Activated CD4-positive, alpha-beta T cell treated with anti-CD3 and anti-CD28 coated beads, Interleukin-2, amount 50 U/mL, for 16 hours (primary cell): ENCODE measurements at places on chromosomes 5 and 9.

- peak; percentile 76 for DNase-seq
Observed at GRCh38 chr9:98315551-98316060, 60.2 kb upstream of the TBC1D2 start.

DNA sequence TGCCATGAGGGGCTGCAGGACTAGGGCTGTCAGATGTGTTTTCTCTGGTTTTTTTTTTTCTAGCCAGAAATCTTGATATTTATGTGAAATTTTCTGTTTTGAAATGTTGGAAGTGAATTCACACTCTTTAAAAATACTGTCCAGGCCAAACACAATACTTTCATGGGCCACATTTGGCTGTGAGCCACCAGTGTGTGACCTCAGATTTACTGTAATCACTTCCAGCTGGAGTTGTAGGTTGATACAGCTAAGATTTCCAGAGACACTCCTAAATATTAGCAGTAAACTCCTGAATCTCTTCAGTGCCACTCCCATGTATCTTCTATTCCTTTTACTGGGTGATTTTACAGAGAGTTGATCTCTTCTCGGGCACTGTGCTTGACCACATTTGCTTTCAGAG, 92.2 kb upstream of the CKMT2 start:
- no peak for DNase-seq

- no peak for DNase-seq
Observed at GRCh38 chr9:79977074-79977435, 405.3 kb downstream of the TLE4 start.

DNA sequence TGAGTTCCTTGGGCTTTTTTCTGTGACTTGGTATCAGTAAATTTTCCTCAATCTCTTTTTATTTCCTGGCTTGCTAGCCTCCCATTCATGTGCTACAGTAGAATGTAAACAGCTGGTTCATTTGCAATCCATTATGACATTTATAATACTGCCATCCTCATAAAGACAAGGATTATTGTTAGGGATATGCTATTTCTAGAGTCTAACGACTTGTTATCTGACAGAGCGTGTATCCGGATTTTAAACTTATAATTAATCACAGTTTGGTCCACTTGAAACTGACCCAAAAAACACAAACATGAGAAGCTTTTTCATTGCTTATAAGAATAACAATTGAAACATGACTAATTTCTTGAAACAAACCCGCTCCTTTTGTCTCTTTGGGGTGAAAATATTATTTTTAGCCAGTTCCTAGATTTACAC, 585.8 kb downstream of the TLE4 start:
- DNase-seq, result no peak

DNA sequence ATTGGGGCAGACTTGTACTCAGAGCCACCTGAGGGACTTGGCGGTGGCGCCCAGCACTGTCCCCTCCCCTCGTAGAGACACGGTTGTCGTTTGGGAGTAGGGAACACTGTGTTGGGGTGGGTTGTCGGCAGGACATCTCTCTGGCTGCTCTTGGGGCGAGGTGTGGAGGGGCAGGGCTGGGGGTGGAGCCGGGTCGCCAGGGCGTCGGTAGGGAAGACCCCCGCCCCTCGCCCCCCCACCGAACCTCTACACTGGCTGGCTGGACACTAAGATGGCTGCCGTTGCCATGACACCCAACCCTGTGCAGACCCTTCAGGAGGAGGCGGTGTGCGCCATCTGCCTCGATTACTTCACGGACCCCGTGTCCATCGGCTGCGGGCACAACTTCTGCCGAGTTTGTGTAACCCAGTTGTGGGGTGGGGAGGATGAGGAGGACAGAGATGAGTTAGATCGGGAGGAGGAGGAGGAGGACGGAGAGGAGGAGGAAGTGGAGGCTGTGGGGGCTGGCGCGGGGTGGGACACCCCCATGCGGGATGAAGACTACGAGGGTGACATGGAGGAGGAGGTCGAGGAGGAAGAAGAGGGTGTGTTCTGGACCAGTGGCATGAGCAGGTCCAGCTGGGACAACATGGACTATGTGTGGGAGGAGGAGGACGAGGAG, 778 bp downstream of the TRIM41 start:
- DNase-seq, result no peak

GRCh38 chr5:109844695-109845094, 155.0 kb downstream of the MAN2A1 start:
- no peak for DNase-seq

- no peak for DNase-seq
Observed at GRCh38 chr5:173103411-173103810, 40.9 kb upstream of the BNIP1 start.

GRCh38 chr5:10501554-10502075, 59.9 kb downstream of the ROPN1L start:
- DNase-seq, result no peak

DNA sequence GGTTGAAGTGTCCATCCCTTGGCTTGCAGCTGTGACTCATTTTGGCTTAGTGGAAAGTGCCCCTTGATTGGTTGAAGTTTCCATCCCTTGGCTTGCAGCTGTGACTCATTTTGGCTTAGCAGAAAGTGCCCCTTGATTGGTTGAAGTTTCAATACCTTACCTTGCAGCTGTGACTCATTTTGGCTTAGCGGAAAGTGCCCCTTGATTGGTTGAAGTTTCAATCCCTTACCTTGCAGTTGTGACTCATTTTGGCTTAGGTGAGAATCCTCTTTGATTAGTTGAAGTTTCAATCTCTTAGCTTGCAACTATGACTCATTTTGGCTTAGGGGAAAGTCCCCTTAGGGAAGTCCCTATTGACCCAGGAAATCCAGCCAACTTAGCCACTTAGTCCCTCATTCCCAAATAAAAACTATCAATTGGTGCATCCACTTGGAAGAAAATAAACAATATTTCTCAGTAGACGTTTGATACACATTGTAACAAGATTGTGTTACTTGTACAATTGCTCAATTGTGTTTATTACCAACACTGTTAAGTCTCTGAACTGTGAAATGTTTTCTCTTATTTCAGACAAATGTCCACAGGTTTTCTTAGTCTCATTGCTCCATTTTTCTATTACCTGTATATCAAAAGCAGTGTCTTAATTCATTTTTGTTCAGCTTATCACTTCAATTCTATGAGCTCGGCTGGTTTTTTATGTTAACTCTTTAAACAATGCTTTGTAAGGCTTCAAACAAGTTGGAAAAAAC, 2308.8 kb upstream of the ACO1 start:
- DNase-seq, result peak; percentile 87

GRCh38 chr9:21119093-21119770, 22.4 kb downstream of the IFNW1 start:
- DNase-seq, result no peak

GRCh38 chr9:34989946-34990635, 546 bp downstream of the DNAJB5 start:
- no peak for DNase-seq

GRCh38 chr5:55927861-55928655, 66.7 kb downstream of the IL6ST start:
- no peak for DNase-seq

DNA sequence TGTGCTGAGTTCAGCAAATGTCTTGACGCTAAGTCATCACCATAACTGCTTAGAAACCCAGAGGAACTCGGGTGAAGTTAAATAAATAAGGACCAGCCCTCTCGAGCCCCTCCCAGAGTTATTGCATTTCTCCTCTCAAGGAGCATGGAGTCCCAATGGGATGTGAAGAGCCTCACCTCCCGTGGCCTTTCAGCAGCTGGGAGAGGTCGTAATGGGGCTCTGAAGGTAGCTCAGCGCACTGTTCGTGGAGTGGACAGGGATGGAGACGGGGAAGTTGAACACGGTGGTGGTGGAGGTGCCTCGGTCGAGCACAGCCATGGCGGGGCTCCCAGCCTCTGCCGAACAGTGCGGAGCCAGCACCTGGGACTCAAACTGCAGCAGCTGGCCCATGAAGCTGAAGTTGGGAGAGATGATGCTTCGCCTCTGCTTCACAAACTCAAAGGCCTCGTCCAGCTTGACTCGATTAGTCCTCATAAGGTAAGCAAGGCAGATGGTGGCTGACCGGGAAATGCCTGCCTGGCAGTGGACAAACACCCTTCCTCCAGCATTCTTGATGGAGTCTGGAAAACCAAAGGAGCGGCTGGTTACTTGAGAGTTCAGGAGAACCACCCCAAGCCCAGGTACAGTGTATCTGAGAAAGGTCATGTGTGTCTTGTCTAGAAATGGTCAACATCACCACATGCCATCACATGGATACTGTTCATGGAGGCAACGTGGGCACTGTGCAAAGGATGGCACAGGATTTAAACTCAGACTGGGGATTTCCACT, 2.2 kb downstream of the DUSP1 start:
- DNase-seq, result no peak

DNA sequence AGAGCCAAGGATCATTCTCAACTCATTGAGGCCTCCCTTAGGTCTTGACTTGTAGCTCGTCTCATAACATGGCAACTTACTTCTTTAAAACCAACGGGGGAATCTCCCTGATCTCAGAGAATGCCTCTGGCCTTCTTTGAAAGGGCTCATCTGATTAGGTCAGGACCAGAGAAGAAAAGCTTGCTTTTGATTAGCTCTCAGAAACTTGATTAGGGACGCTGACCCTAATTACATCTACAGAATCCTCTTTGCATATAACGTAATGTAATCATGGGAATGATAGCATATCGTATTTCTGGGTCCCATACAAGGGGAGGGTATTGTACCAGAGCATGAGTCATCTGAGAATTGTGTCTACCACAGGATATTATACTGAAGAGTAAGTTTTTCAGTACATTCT, 125.1 kb upstream of the SH3GL2 start:
- no peak for DNase-seq

DNA sequence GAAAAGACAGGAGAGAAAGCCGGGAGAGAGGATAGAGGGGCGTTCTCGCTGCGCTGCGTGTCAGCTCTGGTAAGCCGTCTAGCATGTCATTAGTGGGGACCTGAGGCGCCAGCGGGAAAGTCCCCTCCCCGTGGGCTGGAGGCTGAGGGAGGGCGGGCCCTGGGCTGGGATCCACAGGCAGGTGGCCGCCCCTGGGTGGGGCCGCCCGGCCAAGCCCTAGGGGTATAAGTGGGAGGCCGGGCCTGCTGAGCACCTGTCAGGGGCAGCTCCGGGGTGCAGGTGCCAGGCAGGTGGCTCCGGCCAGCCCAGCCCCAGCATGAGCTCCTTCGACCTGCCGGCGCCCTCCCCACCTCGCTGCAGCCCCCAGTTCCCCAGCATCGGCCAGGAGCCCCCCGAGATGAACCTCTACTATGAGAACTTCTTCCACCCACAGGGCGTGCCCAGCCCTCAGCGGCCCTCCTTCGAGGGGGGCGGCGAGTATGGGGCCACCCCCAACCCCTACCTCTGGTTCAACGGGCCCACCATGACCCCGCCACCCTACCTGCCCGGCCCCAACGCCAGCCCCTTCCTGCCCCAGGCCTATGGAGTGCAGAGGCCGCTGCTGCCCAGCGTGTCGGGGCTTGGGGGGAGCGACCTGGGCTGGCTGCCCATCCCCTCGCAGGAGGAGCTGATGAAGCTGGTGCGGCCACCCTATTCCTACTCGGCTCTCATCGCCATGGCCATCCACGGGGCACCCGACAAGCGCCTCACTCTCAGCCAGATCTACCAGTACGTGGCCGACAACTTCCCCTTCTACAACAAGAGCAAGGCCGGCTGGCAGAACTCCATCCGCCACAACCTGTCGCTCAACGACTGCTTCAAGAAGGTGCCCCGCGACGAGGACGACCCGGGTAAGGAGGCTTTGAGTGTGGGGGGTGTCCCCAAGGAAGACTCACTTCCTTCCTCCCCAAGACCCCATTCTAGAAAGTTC, at the start of gene FOXI1:
Gene FOXI1 (plus strand): TSS at position 256 of the 970 bp plus-strand sequence. CDS start 61 bp downstream, at position 317.
- DNase-seq, result no peak

- no peak for DNase-seq
Observed at GRCh38 chr9:110687497-110687896, 18.9 kb downstream of the MUSK start.

GRCh38 chr9:127753622-127754021, 18.5 kb upstream of the TOR2A start:
- DNase-seq, result no peak

DNA sequence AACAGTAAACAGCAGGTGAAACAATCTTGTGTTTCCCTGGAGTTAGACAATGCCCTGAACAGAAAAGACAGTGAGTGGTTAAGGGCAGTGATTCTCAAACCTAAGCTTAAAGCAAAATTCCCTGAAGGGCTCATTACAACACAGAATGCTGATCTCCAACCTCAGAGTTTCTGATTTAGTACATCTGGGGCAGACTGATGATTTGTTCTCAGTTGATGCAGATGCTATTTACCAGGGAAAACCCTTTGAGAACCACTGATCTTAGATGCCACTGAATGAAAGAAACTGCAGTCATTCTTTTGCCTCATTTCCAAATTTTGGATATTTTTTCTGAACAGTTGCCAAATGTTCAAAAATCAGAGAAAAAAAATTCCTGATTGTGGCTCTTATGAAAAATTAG, 18.7 kb upstream of the ADAM19 start:
- DNase-seq, result peak; percentile 82

- DNase-seq, result no peak
Observed at GRCh38 chr5:135004376-135004775, 29.7 kb downstream of the PITX1 start.

DNA sequence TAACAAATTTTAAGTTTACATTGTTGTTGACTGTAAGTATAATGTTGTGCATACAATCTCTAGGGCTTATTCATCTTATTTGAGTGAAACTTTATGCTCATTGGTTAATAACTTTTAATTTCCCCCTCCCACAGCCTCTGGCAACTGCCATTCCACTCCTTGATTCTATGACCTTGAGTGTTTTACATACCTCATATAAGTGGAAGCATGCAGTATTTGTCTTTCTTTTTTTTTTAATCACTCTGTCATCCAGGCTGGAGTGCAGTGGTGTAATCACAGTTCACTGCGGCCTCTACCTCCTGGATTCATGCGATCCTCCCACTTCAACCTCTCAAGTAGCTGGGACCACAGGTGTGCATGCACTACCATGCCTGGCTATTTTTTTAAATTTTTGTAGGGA, 83.9 kb downstream of the KCTD16 start:
- no peak for DNase-seq

- peak; percentile 22 for DNase-seq
Observed at GRCh38 chr5:168852329-168852728, 273.2 kb upstream of the PANK3 start.

- DNase-seq, result no peak
Observed at GRCh38 chr5:139897982-139898381, 102.4 kb downstream of the PSD2 start.

- DNase-seq, result no peak
Observed at GRCh38 chr5:130724658-130725057, 440.4 kb downstream of the HINT1 start.

GRCh38 chr9:16133556-16134227, 580.8 kb downstream of the CCDC171 start:
- DNase-seq, result peak; percentile 56

GRCh38 chr5:132206782-132207181, 20.9 kb downstream of the P4HA2 start:
- DNase-seq, result no peak

DNA sequence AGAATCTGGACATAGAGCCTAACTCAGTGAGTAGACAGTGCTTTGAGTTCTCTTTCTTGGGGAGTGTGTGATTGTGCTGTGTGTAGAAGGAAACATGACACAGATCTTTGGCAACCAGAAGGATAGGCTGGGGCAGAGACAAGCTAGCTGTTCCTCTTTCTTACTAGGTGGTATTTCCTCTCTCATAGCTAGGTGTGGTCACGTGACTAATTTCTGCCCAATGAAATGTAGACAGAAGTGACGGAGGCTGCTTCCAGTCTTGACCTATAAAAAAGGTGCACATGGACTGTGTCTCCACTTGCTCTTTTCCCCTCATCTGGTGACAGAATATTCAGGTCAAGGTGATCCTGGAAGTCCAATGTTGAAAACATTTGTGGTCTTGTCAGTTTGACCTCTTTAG, 92.5 kb upstream of the NFIB start:
- DNase-seq, result no peak
